PC-3 (cell line): ENCODE measurements at places on chromosomes 11 and 22. TPM values are rescaled to one million over a fixed set of nuclear protein-coding genes. Genes with fewer than 3 reads are reported as not detected.

GRCh38 chr11:16785520-16786128, 47.2 kb downstream of the C11orf58 start:
- no peaks in the 10 kb centered on the region for H3K36me3 ChIP-seq
- peak; percentile 71 for DNase-seq
- H3K27me3 ChIP-seq: no peaks in the 10 kb centered on the region
- H3K4me1 ChIP-seq: peaks cover 37% of the 10 kb centered on the region
- H3K4me3 ChIP-seq: no peak overlapping the region
- no peak overlapping the region for H3K27ac ChIP-seq

DNA sequence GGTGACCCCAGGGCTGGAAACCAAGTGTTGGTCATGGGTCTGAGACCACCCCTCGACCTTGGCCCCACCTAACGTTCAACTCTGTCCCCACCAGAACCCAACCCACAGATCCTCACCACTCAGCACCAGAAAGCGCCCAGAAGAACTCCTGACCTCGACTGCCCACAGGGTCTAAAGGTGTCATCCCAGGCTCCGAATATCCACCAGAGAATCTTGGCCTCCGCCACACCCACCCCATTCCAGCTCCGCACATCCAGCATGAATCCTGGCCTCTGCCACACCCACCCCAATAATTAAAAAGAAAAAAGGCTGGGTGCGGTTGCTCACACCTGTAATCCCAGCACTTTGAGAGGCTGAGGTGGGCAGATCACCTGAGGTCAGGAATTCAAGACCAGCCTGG, 1.3 kb downstream of the CERK start:
- H3K4me1 ChIP-seq: no peaks in the 10 kb centered on the region
- no peaks in the 10 kb centered on the region for H3K36me3 ChIP-seq
- no peak overlapping the region for H3K27ac ChIP-seq

- peaks cover 6% of the 10 kb centered on the region for H3K4me1 ChIP-seq
- H3K27ac ChIP-seq: no peak overlapping the region
- no peak for DNase-seq
- H3K36me3 ChIP-seq: no peaks in the 10 kb centered on the region
- H3K27me3 ChIP-seq: peaks cover 25% of the 10 kb centered on the region
These were observed 64.4 kb downstream of the CD82 start for GRCh38 chr11:44629732-44630345.

DNA sequence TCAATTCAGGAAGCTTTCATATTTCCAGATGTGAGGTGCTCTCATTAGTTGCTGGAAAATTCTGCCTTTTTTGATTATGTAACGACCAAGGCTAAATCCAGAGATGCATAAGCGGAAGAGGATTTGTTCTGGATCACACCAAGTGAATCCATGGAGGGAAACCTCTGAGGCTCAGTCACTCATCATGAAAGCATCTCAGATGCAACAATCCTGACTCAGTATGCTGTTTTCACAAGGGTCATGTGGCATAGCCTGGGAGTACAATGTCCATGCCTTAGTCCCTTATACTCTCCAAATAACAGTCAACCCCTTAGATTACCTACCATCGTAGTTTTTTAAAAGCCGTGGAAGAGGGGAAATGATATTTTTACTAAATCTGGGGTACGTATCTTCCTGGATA, 445.6 kb downstream of the NTM start:
- DNase-seq: no peak
- H3K4me1 ChIP-seq: no peaks in the 10 kb centered on the region
- no peak overlapping the region for H3K27ac ChIP-seq
- H3K27me3 ChIP-seq: peaks cover 77% of the 10 kb centered on the region
- H3K4me3 ChIP-seq: no peak overlapping the region
- H3K36me3 ChIP-seq: no peaks in the 10 kb centered on the region

The MACROD1 gene
- 71.4 and 77.1 TPM in 2 replicates for total RNA-seq
